CD8-positive, alpha-beta memory T cell (primary cell): ENCODE measurements at places on chromosomes 6 and 20. TPM values are rescaled to one million over a fixed set of nuclear protein-coding genes. Genes with fewer than 3 reads are reported as not detected.

DNA sequence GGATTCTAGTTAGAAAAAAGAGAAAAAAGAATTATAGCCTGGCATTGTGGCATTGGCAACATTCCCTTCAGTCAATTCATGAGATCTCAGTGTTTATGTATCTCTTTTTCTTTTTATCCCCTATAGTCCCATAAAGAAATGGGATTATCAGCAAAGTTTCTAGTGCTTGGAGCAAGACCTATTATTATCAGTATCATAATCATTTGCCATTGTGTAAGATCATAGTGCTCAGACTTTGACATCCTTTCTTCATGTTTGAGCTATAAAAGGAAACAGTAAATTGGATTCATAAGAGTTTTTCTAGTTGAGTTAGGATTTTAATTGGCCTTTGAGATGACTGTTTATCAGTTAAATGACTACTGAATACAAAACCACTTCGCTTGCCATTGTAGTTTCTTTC lies 295.6 kb downstream of the GRIK2 start:
- DNase-seq: no peak

DNA sequence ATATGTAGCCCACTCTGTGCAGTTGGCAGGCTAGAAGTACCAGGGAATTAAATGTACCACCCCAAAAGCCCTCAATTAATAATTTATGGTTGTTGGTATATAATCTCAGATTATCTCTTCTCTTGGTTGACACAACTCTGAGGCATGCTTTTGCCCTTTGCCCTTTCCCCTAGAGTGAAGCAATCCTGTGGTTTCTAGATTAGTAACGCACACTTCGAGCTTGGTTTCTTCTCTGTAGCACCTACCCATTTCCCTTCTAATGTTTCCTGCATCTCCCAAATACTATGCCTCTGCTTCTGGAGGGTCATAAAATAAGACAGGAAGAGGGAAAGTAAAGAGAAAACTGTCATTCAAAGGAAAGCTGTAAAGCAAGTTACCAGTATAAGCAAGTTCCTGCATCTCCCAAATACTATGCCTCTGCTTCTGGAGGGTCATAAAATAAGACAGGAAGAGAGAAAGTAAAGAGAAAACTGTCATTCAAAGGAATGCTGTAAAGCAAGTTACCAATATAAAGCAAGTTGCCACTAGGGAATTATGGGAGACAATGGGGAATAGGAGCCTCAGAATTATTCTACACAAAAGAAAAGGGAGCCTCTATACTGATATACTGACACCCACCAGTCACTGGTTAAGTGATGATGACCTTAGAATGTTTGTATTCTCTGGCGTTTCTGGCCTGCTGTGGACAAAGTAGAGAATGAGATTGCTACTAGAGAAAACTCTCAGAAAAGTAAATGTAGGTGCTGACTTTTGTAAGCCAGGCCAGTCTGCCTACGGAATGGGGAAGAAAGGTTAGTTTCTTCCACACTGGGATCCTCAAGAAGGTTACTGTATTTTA lies 862.6 kb upstream of the MAN1A1 start:
- no peak for DNase-seq

DNA sequence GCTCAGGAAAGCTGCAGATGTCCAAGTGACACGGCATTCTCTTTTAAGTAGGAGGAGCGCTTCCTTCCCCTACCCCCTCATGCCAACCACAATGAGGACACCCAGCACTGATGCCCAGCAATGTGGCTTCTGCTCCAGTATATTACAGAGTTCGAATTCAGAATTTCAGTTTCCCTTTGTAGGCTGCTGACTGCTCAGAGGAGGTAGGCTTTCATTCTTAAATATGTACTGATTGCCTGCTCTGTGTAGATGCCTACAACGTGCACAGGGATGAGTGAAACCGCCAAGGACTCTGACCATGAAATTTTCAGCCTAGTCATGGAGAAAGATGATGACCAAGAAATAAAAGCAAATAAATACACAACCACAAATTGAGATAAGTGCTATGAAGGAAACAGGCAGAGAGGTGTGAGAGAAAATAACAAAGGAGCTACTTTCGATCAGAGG lies 50.9 kb upstream of the TNFAIP3 start:
- DNase-seq: no peak

GRCh38 chr6:167078745-167079144 lies 44.2 kb upstream of the CCR6 start:
- DNase-seq: no peak

- no peak for DNase-seq
Measured at GRCh38 chr20:57223648-57224489, 42.6 kb downstream of the BMP7 start.

DNA sequence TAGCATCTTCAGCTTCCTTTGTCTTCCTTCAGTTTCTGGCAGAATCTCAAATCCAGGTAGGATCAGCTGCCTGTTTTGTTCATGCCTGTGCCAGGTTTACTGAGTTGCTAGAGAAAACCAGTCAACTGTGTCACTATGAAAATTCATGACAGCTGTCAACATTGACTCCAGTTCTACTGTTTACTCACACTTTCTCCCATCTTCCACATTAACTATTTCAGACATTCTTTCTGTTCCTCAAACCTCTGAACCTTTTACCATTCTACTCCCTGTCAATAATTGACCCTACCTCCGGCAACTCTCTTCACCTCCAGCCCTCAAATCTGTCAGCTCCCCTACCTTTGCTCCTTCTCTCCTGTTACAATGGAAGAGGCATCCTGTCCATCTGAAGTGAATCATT lies 8.5 kb downstream of the ENPP4 start:
- no peak for DNase-seq

GRCh38 chr6:14799928-14800327 lies 445.9 kb upstream of the JARID2 start:
- peak; percentile 2 for DNase-seq

DNA sequence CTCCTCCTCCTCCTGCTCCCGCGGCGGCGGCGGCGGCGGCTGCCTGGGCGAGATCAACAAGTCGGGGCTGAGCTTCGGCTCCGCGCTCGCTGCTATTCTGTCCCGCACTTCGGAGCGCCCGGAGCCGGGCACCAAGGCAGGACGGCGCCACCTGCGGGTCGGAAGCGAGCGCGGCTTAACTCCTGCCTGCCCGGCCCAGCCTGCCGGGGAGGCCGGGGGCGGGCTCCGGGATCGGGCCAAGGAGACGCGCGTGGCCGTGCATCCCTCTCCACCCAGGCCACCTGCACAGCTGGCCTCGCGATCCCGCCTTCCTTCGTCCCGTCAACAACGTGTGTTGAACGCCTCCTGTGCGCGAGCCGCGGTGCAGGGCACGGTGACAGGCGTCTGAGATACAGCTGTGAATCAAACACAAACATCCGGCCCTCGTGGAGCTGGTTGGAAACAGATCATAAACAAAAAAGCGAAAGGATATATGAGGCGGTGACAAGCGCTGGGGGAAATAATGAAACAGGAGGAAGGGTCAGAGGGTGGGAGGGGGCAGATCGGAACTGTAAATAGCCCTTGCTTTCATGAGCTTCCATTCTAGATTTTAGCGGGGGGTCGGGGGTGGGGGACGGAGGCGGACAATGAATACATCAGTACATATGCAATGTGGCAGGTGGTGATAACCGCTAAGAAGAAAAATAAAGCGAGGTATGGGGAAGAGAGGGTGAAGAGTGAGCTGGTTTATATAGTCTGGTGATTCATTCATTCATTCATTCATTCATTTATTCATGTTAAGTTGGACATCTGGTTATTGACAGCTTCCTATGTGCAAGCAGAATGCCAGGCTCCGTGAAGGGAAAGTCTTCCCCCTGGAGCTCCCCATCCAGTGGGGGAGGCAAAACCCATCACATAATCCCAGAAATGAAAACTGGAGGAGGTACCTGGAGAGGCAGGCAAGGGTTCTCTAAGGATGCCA lies 2.0 kb upstream of the KCNB1 start:
- DNase-seq: peak; percentile 30

GRCh38 chr6:72704979-72705378 lies 83.1 kb downstream of the KCNQ5 start:
- DNase-seq: no peak

ENPP5 gene
- total RNA-seq: 0.42 TPM

CDYL gene
- total RNA-seq: 31.7 TPM

HCK gene
- 0.53 TPM for total RNA-seq

TMEM30A gene
- total RNA-seq: 54.8 TPM

FBXO9 gene
- 62.7 TPM for total RNA-seq

HAO1 gene
- total RNA-seq: not detected

EMILIN3 gene
- total RNA-seq: not detected

MYCT1 gene
- total RNA-seq: not detected

PSORS1C2 gene
- total RNA-seq: not detected
